ENCODE measurements at places on chromosomes 1 and 21.

- DNase-seq = no peak
These were observed 2.8 kb upstream of the ADAM30 start for GRCh38 chr1:119898981-119899720.

GRCh38 chr1:107286125-107286524, 145.3 kb downstream of the NTNG1 start:
- DNase-seq = no peak

DNA sequence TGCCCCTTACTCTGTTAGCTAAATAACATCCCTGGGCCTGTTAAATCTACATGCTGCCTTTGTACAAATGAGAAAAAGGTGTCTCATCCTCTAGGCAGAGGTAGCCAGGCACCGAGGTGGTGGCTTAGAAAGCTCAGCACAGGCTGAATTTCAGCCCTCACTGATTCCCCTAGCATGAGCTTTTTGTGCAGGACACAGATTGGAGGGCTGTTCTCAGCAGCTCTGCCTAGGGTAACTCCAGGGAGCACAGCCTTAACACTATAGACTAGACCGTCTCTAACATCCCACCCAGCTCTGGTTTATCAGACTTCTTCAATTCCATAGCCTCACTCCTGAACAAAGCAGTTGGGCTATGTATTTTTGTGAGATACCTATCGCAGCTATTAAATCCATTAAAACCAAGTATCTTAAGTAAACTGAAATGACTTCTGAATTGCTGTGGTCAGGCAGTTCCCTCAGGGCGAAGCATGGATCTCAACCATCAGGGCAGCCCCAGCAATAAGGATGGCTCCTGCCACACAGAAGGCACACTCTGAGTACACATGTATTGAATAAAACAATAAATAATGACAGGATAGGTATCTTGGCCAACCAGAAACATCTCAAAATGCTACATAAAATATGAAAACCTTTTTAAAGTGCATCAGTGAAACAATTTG, 14.8 kb downstream of the S100A6 start:
- no peak for DNase-seq

DNA sequence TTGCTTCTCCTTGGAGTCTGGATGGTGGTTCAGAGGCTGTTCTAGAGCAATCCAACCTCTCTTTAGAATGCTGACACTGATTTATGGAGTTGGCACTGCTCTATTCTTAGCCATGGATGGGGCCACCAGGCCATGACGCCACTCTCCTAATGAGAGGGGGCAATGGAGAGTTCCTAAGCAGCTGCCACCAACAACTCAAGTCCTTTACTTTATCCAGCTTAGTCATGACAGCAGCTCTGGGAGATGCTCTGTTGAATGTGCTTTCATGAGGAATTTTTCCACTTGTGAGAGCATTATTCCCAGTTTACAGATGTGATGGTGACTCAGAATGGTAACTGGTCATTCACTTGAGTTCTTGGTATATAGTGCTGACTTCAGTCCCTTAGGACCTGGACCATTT, 366.3 kb downstream of the HHAT start:
- DNase-seq = no peak

GRCh38 chr1:117577191-117577885, 28.5 kb upstream of the TENT5C start:
- DNase-seq = no peak

DNA sequence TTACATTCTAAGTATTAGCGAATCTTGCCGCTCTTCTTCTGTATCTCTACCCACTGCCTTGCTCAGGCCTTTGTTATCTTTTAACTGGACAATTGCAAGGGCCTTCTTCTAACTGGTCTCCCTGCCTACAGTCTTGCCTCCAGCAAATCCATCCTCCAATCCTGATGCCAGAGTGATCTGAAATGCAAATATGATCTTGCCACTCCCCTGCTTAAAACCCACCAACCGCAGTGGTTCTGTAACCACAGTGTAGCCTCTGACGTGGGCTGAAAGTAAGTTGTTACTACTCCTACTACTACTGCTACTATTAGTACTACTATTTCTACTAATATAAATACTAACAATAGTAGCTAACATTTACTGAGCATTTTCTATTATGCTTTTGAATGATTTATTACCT, 12.4 kb downstream of the MOV10 start:
- no peak for DNase-seq

DNA sequence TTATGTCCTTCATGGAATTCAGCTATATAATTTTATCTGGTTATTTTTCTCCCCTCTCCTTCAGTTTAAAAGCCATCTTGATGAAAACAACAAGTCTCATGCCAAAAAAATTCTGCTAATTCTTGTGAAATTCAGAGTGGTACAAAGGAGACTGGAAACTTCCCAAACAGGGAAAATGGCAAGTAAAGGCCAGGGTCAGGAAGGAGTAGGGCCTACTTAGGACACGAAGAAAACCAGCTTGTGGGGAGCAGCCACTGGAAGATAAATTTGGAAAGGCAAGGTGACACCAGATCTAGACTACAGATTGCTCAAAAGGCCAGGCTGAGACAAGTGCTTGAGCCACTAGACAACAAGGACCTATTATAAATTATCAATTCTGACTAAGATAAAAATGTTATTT, 6.4 kb downstream of the TSTD1 start:
- DNase-seq = no peak

DNA sequence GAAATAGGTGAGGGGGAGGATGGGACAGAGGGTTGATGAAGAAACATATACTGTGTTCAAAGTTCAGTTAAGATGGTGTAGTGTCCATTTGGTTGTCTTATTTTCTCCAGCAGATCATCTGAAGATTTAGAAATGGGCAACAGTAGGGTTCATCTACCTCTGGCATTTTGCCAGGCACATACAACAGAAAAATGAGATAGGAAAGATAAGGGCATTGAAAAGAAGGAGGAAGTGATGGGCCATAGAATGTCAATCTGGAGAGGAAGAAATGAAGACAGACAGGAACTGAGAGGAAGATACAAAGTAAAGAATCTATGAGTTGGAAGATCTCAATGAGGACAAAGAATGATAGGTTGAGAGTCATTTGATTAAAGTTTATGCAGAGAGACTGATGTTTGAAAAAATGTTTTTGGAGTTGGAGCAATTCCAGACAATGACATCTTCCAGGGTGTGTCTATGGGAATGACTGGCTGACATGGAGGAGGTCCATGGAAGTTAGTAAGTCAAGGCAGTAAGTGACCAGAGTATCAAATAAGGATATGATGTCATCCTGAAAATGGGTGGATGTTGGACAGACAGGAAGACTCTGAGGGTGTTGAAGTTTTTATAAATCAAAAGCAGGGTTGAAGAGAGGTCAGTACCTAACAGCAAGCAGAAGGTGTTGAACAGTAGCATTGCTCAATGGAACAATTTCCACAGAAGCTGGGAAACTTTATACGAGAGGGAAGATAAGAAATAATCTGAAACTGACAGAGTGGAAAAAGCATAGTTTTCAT, 18.7 kb upstream of the CD55 start:
- DNase-seq = no peak
